ENCODE measurements at places on chromosomes 5 and 9.

DNA sequence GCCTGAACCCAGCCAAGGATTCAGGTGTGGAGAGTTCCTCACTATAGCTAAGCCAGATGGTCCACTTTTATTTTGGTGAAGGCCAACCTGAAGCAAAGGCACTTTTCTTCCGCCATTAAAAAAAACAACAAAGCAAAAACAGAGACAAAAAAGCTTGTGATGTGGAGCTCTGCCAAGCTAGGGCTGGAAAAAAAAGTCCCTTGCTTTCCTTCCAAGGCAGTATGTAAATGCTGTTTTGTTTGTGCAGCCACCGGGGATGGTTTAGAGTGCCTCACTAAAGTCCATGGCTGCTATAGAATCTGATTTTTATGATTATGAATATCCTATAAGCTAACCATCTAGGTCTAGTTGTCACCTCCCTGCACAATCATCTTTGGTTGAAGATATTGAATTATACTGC, 14.9 kb downstream of the MEGF10 start:
- DNase-seq, result no peak

GRCh38 chr5:139725073-139725830, 70.4 kb upstream of the PSD2 start:
- DNase-seq, result no peak

- DNase-seq, result no peak
Observed at GRCh38 chr9:127642082-127642740, 30.1 kb downstream of the STXBP1 start.

DNA sequence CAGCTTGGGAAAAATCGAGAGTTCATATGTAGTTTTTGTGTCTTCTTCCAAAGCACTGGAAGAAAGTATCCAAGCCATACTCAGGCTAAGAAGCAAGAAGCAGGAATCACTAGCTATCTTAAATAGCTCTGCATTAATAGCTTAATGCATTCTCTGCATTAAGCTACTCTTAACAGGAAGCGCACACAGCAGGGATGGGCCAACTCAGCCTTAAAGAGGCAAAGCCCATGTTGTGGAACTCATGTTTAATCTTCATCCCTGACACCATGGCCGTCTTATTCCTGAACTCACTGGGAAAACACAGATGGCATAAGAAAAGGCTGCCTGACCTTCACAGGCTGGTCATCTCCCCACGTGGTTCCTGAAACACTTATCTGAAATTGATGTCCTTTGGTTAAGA, 18.7 kb upstream of the ICE1 start:
- DNase-seq, result no peak

DNA sequence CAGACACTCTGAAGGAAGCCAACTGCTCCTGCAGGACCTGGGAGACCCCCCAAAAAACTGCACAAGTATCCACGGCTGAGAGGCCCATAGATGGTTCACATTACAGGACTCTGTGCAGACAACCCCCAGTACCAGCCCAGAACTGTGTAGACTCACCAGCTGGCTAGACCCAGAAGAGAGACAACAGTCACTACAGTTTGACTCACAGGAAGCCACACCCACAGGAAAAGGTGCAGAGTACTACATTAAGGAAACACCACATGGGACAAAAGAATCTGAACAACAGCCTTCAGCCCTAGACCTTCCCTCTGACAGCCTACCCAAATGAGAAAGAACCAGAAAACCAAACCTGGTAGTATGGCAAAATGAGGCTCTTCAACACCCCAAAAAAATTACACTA, 281.2 kb upstream of the RGMB start:
- DNase-seq, result no peak

GRCh38 chr5:143557061-143557818, 153.8 kb upstream of the NR3C1 start:
- DNase-seq, result no peak

DNA sequence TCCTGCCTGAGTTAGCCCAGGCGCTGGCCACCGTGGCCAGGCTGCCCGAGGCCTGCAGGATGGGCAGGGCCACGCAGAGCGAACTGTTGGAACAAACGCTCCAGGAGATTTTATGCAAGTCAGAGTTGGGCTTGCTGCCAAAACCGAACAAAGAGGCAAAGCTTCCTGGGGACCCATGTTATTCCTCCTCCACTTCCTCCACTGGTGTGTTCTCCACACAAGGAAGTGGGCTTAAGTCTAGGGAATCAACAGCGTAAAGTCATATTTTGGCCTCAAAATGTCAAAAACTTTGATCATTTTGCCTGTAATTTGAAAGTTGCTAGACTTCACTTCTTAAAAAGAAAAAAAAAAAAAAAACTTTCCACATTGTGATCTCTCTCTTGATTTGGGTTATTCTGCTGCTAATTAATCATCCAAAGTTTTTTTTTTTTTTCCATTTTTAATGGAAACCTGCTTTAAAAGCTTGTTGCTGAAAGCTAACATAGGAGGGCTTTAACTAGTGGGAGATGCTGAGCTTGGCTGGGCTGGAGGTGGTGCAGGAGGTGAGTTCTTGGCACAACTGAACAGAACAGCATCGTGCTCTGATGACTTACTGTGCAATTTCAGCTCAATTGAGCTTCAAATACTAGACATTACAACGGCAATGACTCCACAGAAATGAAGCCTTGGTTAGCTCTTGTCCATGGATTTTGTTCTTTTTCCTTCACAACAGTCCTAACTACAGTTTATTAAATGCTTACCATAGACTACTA, 73.0 kb downstream of the PTPDC1 start:
- DNase-seq, result no peak

GRCh38 chr5:112142769-112143270, 276.3 kb downstream of the EPB41L4A start:
- DNase-seq, result no peak

GRCh38 chr9:87686520-87687090, 39.3 kb upstream of the CTSL start:
- DNase-seq, result no peak

DNA sequence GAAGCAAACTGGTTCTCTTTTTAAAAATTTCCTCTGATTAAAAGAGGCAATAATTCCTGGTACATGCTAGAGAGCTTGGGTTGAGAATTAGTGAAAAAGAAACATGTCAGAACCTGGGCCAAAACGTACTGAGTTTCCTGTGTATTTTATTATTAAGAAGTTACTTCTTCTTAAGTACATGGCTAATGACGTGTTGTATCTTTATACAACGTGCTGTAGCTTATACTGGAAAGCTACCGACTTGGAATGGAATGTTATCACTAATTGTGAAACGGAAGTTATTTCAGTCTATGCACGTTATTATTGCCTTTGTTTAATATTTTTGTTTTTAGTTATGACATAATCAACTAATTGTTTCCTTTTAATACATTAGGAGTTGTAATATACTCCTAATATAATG, 43.1 kb downstream of the ZNF366 start:
- no peak for DNase-seq

DNA sequence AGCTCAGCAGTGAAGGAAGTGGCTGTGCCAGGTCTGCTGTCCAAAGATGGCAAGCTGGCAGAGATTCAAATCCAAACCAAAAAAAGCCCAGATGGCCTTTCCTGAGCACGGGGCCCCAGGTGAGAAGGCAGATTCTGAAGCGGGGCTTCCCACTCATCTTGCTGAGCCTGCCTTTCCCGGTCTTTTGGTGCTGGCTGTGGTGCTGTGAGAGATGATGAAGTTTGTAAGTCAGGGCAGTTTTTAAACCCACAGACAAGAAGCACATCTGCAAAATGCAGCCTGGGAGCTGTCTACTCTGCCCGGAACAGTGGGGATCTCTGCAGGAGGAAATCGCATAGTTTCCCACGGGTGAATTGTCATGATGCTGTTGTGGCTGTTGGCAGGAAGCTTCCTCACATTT, 85.0 kb upstream of the IRX4 start:
- DNase-seq, result no peak

GRCh38 chr5:135921388-135921787, 25.7 kb upstream of the IL9 start:
- DNase-seq, result no peak

- DNase-seq, result no peak
Observed at GRCh38 chr9:119853126-119853525, 483.9 kb upstream of the BRINP1 start.

DNA sequence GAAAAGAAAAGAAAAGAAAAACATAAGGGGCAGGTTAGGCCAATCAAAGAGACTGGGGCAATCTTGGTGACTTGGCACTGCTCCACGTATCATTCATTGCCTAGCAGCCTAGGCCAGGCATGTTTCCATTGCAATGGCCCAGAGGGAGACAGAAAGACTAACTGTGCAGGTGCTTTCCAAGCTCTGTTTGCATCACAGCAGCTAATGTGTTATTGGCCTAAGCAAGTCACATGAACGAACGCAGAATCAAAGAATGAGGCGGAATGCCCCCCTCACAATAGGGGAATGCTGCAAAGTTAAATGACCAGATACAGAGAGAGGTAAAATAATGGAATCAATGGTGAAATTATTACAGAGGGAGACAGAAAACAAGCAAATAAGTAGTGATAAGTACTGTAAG, 11.1 kb upstream of the VPS13A start:
- DNase-seq, result no peak

DNA sequence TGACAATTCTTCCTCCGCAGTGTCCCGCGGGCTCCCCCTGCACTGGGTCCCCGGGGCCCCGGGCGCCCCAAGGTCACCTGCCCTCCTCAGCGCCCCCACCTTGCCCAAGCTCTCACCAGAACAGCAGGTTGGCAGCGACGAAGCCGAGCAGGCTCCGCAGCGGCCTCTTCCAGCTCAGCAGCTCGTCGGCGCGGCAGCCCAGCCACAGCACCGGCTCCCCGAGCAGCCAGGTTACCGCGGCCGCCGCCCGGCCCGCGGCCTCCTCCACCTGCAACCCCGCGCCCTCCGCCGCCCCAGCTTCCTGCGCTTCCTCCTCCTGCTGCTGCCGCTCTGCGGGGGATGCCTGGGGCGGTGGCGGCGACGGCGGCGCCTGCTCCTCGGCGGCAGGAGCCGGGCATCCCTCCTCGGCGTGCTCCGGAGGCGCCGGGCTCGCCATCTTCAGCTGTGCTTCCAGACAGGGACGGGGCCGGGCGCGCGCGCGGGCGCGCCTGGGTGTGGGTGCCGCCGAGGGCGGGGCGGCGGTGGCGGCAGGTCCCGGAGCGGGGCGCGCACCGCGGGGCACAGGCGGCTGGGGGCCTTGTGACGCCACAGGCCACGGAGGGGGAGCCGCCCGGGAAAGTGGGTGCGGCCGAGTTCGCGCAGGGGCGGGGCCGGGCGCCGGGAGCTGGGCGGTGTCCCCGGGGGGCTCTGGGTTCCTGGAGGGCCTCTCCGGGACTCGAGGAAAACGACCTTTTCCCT, at the start of gene RETREG1:
Gene RETREG1, minus strand, starts transcription at position 462 of the 738 bp plus-strand sequence. Its CDS starts 26 bp downstream, at position 436.
- DNase-seq, result peak; percentile 87

DNA sequence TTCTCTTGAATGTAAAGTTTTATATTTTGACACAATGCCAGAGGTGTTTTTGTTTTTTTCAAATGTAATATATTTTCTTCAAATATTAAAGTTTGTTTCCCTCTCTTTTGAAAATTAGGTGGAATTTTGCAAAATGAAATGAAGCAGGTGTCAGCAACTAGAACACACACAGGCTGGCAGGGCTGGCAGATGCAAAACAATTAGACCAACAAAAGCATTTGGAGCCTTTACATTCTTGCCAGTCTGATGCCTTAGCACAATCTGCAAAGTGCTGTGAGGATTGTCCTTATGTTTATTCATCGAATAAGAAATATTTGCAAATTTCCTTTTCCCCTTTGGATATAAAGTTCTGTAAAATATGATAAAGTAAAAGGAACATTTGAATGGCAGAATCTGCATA, 1063.9 kb downstream of the CDH9 start:
- no peak for DNase-seq

- no peak for DNase-seq
Observed at GRCh38 chr5:154967421-154968024, 26.6 kb downstream of the MRPL22 start.

DNA sequence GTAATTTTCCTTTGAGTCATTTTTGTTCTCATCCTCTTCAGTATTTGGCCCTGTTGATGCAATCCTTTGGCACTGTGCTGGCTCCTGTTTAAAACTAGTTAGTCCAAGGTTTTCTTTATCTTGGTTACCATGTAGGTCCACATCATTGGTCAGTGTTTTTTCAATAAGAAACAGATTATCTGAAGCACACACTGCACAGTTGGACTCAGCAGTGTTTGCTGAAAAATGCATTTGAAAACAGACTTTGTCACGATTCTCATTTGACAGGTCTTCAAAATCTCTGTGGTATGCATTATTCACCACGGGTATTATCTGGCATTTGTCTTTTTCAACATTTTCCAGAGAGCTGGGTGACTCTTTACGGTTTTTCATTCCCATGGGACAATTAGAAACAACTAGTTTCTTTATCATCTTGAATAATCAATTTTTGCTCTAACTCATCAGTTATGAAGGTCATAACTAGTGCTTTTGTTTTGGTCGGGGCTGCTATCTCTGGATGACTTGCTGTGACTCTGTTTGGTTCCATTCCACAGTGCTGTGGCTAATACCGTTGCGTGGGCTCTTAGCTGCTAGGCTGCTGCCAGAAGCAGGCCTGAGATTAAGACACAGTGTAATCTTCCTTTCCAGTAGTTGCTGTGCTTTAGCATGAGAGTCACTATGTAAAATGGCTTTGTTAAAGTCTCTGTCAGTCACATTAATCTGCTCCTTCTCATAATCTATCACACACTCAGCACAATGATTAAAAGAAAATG, 36.2 kb downstream of the NUDT12 start:
- no peak for DNase-seq

DNA sequence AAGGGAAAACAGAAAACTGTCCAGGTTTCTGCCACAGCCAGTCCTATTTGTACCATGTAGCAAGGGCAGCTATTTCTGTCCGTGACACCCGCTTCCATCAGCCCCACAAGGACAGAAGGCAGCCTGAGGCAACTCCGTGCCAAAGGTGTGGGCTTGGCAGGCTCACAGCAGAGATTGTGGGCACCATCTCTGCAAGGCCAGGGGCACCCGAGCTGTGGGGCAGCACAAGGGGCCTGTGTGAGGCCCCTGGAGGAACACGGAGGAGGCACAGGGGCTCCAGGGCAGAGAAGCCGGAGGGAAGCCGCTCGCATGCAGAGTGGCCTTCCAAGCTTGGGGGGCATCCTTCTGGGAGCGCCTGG, 43.5 kb downstream of the COL23A1 start:
- no peak for DNase-seq

DNA sequence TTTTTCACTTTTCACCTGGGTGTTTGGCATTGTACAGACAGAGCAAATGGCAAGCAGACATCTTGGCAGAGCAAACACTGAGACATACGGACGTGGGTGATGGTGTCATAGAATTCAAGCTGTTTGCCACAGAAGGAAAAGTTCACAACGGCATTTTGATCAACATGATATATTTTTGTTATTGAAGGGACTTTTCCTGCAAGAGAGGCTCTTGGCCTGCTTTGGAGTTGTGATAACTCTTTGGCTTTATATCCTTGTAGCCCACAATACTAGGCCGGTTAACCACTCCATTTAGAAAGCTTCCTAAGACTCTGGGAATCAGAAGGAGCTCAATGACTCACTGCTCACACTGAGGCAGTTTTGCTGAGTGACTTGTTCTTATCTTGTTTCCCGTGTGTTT, 1038.3 kb downstream of the TLE1 start:
- no peak for DNase-seq

- no peak for DNase-seq
Observed at GRCh38 chr5:144210655-144211054, 40.0 kb downstream of the KCTD16 start.

- no peak for DNase-seq
Observed at GRCh38 chr5:72949481-72949880, 6.4 kb upstream of the FCHO2 start.
